ENCODE measurements at places on chromosomes 13 and 19.

DNA sequence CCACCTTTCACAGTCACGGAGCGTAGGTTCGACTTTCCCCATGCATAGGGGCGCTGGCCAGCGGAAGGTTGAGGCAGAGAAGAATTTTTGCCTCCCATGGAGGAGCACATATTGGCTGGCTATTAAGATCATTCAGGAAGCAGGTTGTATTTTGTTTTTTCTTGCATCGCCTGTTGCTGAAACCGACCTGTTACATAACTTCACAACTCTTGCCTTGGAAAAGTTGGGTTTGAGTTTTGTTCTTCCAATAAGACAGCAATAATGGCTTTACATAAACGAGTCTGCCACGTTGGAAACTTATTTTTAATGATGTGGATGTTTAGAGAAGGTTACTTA lies 1.4 kb downstream of the UPF1 start:
- DNase-seq: no peak

- DNase-seq: no peak
These were observed 2.2 kb downstream of the CLEC11A start for GRCh38 chr19:50725218-50725910.

DNA sequence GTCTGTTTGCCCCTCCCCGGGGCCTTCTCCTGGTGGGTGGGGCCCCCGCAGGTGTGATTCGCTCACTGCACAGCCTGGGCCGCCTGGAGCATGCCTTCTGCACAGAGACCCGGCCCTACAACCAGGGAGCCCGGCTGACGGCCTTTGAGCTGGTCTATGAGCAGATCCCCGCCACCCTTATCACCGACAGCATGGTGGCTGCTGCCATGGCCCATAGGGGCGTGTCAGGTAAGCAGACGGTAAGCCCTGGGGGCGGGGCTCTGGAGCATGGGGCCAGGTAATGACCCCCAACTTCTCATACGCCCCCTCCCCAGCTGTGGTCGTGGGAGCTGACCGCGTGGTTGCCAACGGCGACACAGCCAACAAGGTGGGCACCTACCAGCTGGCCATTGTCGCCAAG lies 4.2 kb downstream of the MRI1 start:
- no peak for DNase-seq

DNA sequence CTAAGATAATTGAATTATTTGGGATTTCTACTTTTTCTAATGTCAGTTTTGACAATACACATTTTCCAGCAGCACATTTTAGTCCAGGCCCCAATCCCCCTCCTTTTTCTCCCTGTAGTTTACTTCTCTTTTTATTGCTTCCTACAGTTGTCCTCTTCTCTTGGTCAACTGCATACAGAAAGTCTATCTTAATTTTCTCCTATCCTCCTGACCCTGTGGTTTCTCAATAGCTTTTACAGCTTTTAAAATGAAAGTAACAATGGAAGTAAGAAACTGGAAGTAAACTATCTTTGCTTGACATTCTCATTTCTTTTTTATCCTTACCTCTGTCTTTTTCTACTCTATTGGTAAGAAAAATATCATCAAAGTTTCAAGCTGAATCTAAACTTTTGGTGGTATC lies 106.5 kb upstream of the OXGR1 start:
- no peak for DNase-seq

- no peak for DNase-seq
These were observed 11.2 kb downstream of the ZNF83 start for GRCh38 chr19:52626915-52627314.

- no peak for DNase-seq
These were observed 25.7 kb upstream of the MTUS2 start for GRCh38 chr13:28794396-28794795.

DNA sequence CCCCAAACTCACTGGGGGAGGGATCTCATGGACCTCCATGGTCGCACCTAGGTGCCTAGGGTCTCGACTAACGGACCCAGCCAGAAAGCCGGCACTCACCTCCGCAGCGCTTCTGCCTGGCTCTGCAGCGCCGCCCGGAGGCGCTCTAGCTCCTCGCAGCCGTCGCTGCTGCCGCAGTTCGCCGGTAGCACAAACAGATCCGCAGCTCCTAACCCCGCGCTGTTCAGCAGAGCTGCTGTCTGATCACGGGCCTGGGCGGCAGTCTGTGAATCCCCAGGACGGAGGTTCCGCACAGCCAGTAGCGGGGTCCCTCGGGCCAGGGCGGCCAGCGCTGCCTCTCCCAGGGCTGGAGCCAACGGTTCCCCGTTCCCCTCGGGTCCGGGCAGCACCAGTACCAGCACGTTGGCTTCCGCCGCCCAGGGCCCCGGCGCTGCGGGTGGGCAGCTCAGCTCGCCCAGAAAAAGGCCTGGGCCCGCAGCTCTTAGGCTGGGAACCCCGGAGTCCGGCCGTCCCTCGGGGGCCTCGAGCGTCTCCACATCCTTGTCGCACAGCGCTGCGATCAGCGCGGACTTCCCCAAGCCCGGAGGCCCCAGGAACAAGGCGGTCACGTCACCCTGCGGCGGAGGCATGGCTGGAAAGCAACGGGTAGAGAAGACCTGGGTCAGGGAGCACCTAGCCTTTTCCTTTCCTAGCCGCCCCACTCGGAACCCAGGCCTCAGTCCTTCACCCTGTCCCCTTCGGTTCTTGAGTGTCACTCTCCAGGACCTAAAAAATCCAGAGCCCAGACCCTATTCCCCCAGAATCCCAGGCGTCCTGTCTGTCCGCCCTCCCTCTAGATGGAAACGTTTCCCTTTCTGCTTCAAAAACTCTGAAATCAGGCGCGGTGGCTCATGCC lies 977 bp downstream of the IRGQ start:
- peak; percentile 73 for DNase-seq

GRCh38 chr13:64640002-64640401 lies 2590.1 kb downstream of the PCDH9 start:
- DNase-seq: no peak

DNA sequence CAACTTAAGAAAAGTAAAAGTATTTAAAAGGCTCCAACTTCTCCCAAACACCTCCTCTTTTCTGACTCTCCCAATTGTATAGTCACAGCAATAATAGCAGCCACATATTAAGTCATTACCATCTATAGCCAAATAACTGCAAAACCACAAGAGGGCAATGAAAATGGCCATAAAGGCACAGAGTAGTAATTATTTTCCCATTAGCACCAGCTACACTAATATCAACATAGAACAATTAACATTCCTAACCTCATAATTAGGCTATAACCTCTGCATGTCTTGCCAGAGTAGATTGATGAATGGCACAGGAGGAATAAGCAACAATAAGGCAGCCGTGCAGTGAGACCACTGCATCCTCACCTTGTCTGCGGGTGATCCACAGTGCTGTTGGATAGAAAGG lies 226.4 kb upstream of the SERP2 start:
- DNase-seq: no peak

- peak; percentile 82 for DNase-seq
These were observed 13.5 kb upstream of the TLE5 start for GRCh38 chr19:3075605-3076431.

DNA sequence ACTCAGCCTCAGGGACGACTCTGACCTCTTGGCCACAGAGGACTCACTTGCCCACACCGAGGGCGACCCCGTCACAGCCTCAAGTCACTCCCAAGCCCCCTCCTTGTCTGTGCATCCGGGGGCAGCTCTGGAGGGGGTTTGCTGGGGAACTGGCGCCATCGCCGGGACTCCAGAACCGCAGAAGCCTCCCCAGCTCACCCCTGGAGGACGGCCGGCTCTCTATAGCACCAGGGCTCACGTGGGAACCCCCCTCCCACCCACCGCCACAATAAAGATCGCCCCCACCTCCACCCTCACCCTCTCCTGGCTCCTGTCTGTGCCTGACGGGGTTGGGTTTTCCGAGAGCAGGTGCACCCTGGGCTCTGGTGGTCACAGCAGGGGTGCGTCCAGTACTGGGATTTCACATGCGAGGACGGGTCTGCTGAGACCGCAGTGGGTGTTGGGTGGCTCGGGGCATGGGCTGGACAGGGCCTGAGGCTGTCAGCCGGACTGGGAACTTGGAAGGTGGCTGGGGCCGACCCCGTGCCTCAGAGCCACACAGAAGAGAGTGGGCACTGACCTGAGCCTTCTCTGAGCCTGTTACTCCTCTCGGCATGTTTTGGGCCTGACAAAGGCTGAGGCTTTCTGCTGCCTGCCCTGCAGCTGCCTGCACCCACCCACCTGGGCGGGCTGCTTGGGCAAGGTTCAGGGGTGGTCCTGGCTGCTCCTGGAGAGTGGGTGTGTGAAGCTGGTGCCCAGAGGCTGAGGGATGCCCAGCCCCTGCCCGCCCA lies 6.3 kb upstream of the HCN2 start:
- DNase-seq: no peak

All from activated naive CD4-positive, alpha-beta T cell treated with Interleukin-2 at 50 U/mL for 16 hours (primary cell).